Epithelial cell of proximal tubule (primary cell): ENCODE measurements at places on chromosomes 3 and 15.

DNA sequence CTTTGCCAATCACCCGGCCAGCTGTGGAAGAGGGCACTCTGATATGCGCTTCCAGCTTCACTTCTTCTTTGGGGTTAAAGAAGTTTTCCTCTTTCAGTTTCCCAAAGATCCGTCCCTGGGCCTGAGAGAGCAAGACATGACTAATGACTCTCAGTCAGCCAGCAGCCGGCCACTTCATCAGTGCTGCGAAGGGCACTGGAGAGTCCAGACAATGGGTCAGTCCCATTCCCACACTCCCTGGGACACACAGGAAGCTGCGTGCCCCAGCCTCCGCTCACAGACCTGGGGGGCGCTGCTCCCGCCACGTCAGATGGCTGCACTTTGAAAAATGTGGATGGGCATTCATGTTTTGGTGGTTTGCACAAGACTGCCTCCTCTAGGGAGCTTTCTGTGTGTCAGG is 63.3 kb downstream of the SENP2 start:
- DNase-seq = no peak

DNA sequence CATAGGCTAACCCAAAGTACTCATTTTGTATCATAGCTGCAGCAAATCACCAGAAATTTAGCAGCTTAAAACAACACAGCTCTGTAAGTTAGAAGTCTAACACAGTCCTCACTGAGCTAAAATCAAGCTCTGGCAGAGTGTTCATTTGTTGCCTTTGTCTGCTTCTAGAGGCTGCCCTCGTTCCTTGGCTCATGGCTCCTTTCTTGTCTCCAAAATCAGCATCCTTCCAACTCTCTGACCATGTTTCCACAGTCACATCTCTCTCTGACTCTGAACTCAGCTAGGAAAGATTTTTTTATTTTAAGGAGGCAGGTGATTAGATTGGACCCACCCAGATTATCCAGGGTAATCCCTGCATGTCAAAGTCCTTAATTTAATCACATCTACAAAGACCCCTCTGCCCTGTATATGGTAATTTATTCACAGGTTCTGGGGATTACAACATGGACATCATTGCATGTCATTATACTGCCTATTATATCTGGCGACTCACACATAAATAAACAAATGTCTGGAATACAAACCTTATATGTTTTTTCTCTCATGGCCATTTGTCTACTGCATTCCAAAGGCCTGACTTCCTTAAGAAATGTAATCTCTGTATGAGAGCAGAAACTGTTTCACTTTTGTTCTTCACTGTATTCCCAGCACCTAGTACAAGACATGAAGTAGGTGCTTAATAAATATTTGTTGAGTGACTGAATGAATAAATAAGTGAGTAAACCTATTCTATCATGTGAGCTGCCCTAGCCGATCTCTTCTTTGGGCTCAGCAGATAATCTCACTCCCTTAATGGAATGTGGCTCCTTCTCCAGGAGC is 15.1 kb upstream of the UACA start:
- no peak for DNase-seq

- no peak for DNase-seq
Measured at GRCh38 chr3:138359919-138360868, 11.8 kb downstream of the MRAS start.

- no peak for DNase-seq
Measured at GRCh38 chr3:143895805-143896204, 47.5 kb upstream of the SLC9A9 start.

DNA sequence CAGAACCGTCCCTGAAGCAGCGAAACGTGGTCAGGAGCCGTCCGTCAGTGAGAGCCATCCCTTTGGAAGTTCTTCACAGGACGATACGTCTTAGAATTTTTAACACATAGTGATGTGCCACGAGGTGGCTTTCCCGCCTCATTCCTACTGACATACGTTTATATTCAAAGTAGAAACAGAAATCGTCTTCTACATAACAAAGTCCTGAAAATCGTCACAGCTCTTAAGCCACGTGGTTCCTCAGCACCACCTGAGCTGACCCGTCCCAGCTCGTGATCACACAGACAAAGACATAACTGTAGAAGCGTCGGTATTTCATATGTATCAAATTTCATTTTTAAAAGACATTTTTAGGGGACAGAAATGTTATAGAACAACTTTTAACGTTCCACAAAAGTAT is 73.5 kb downstream of the TFRC start:
- no peak for DNase-seq

- DNase-seq = no peak
Measured at GRCh38 chr3:123137001-123137400, 64.7 kb upstream of the SEC22A start.

GRCh38 chr15:90807786-90808086 is 60.7 kb upstream of the FURIN start:
- DNase-seq = no peak

- DNase-seq = no peak
Measured at GRCh38 chr3:119015942-119016341, 18.7 kb downstream of the IGSF11 start.

- no peak for DNase-seq
Measured at GRCh38 chr3:79878708-79879107, 110.9 kb upstream of the ROBO1 start.

GRCh38 chr3:36595511-36595910 is 168.8 kb downstream of the DCLK3 start:
- DNase-seq = no peak

- no peak for DNase-seq
Measured at GRCh38 chr3:107285197-107285596, 92.0 kb upstream of the CCDC54 start.

DNA sequence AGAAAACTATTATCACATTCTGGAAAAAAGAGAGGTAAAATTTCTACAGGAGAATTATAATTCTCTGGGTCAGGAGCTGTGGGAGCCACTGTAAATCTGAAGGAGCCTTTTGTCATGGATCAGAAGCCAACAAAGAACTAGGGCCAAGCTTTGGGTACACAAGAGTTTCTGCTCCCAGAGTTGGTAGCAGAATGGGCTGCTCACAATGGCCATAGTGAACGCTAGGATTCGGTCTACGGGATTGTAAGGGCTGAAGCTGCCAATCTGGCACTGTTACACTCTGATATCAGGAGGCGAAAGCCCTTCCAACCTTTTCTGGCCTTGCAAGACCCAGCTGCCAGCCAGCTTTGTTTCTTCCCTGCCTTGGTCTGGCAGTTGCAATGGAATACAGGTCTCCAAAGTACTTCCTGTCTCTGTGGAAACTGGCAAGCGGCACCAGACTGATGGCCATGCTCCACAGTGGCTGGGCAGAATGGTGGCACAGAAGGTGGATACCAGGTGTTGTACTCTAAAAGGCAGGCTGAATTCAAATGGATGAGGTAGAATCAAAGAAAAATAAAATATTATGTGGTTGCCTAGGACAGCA is 831.7 kb downstream of the CADM2 start:
- DNase-seq = no peak

- no peak for DNase-seq
Measured at GRCh38 chr3:20564966-20565365, 379.0 kb upstream of the SGO1 start.

DNA sequence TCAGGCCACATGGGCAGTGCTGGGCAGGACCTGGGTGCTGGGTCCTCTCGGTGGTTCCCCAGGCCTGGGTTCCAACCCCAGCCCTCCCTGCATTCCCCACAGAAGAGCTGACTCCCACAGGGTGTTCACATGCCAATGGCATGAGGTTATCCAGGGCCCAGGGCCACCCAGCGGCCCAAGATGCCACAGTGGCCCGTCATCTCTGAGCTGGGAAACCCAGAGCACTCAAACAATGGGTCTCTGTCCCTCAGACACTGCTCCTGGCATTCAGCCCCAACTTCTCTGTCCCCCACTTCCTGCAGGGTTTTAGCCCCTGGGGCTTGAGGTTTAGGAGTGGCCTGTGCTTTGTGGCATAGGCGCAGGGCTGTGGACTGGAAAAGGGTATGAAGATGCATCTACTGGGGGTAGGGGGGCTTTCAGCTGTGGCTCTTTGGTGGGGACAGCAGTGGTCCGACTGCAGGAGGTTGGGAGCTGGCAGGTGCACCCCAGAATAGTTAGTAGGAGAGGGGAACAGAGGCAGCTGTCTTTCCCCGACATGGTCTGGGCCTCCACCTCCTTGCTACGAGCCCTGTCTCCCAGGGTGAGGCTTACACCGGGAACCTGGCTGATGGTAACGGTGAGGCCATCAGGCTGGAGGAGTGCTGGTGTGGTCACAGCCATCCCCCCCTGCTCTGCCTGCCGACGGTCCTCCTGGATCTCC is 1.7 kb downstream of the CCDC9B start:
- peak; percentile 45 for DNase-seq

DNA sequence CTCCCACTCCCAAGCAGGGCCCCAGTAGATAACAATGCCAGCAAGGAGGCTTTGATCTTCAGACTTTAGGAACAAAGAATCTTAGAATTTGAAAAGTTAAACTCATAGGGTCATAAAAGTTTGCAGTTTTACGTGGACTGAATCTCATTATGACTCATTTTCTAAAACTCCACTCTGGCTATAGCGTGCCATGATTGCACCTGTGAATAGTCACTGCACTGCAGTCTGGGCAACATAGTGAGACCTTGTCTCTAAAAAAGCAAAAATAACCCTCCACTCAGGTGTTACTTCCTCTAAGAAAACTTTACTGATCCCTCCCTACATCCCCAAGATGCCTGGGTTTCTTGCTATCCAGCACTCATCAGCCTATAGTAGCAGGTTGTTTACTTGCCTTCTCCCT is 104.5 kb downstream of the IL20RB start:
- DNase-seq = no peak

DNA sequence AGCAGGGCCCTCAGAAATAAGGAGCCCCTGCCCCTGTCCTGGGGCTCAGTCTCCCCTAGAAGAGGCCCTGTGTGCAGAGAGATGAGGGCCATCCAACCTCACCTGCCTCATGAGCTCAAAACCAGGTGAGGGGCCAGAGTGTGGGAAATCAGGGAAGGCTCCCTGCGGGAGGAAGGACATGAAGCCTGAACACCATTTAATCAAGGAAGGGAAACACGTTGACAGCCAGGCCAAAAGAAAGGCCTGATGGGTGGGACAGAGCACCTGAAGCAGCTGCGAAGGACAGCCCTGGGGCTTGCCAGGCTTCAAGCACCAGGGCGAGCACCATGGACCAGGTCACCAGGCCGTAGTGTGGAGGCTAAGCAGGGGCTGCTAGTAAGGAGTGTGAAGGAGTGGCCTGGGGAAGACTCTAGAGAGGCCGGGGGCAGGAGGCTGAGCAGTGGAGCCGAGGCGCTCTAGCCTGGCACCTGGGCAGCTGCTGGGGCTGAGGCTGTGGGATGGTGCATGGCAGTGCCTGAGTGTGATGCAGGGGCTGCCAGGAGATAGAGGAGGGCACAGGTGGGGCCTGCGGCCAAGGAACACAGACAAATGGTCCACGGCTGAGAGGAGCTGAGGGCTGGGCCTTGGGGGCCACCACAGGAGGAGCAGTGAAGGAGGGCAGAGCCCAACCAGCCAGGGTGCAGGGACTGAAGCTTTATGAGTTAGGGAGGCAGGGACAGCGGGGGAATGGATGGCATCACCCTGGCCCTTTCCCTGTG is 16.1 kb downstream of the ACAA1 start:
- DNase-seq = no peak

- DNase-seq = no peak
Measured at GRCh38 chr3:132486099-132486498, 68.8 kb downstream of the DNAJC13 start.

GRCh38 chr15:61755467-61755866 is 304.8 kb downstream of the VPS13C start:
- DNase-seq = no peak

DNA sequence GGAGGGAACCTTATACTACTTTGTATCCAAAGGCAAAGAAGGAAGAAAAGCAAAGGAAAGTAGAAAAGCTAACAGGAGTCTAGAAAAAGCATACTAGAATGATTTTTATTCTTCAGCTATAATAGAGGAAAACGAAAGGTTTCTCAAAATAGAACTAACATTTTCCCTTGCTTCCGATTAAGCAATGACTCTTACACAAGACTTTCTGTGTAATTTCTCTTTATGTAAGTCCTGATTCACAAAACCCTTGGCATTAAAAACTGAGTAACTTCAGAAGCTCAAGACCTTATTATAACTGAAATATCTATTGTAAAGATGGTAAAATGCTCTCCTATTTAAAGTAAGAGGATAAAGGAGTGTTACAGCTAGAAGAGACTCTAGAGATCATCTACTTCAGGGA is 97.4 kb downstream of the DTWD1 start:
- no peak for DNase-seq

DNA sequence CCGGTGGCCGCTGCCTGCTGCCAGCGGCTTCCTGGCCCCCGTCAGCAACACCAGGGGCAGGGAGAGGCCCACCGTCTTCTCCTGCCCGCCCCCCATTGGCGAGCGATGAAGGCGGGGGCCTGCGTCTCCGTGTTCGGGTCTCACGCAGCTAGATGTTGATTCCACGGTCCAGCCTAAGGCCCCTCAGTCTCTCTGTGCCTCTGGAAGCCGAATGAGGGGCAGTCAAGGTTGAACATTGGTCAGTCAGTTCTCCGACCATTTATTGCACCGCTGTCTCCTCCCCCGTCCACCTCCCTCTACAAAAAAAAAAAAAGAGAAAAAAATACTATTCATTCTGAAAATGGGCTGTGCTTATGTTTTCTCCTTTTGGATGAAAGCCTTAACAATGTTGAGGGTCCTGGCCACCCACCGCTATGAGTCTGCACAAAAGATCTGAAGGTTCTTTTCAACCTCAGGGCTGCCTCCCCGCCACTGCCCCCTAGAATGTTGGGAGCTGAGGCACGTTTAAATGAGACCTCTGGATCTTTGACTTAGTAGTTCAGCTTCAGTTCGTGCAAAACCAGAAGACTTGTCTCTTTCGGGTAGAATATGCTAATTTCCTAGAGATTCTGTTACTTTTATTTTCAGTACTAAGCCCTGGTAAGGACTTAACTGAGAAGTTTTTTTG is 736 bp downstream of the IREB2 start:
- DNase-seq = no peak

- DNase-seq = no peak
Measured at GRCh38 chr3:134334231-134334900, 39.9 kb downstream of the AMOTL2 start.

DNA sequence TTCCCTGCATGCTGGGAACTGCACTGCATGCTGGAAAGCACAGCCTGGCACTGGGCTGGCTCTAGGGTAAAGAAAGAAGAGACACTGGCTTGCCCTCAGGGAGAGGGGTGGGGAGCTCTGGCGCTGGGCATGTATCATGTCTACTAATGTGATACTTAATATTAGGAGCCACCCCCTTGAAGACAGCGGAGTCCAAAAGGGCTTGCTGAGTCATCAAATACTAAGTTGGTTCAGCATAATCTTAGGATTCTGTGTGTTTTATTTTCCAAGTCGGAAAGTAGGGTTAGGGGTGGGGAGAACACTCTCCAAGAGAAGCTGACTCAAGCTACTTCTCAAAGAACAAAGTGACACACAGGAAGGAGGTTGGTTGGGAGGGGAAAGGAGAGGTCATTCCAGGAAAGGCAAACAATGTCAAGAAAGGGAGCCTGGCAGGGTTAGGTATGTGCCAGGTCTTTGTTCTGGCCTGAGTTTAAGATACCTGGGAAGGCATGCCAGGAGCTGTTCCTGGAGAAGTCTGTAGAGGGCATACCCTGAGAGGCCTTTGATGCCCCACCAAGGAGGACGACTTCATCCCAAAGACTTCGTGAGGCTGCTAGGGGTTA is 237.8 kb upstream of the NR2E3 start:
- no peak for DNase-seq
